ENCODE measurements at places on chromosomes 11 and 22. TPM values are rescaled to one million over a fixed set of nuclear protein-coding genes. Genes with fewer than 3 reads are reported as not detected.

GRCh38 chr22:43704051-43704450, 108.1 kb downstream of the EFCAB6 start:
- no peak overlapping the region for H3K4me3 ChIP-seq
- H3K27me3 ChIP-seq: peaks cover 7% of the 10 kb centered on the region
- H3K27ac ChIP-seq: no peak overlapping the region

DNA sequence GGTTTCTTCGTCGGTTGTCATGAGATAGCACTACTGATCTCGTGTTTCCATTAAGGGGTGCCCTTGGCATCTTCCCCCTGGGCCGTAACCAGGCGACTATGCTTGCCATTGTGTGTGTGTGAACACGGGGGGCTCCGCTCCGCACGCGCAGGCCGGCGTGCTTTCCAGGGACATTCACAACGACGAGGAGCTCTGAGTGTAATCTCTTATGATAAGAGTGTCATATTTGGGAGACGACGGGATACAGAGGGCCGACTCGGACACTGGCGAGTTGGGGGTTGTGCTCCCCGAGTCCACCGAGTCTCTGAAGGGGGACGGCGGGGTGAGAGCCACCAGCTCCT, 170.9 kb upstream of the CTSC start:
- no peak overlapping the region for H3K27ac ChIP-seq
- H3K4me3 ChIP-seq: peak overlapping the region; percentile 86

DNA sequence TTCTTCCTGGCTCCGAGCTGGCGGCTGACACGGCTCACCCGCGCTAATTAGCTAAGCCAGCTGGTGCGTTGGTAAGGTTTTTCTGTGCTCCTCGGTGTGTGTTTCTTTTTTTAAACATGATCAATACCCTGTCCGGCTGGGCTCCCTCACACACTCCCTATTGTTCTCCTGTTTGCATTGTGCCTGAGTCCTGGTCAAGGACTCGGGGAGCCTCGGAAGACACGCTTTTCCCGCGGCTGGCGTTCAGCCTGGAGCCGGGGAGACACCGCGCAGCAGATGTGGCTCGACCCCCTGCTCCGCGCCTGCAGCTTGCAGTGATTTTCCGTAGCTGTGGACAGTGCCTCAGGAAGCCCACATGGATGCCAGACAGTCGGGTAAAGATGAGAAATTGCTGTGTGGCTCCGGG, 454.9 kb upstream of the CADM1 start:
- DNase-seq: no peak
- H3K4me1 ChIP-seq: peaks cover 31% of the 10 kb centered on the region
- no peak overlapping the region for H3K27ac ChIP-seq
- no peaks in the 10 kb centered on the region for H3K36me3 ChIP-seq

GRCh38 chr11:115724666-115725065, 220.5 kb upstream of the CADM1 start:
- peaks cover 16% of the 10 kb centered on the region for H3K27me3 ChIP-seq
- H3K4me3 ChIP-seq: no peak overlapping the region
- DNase-seq: no peak
- H3K36me3 ChIP-seq: no peaks in the 10 kb centered on the region

DNA sequence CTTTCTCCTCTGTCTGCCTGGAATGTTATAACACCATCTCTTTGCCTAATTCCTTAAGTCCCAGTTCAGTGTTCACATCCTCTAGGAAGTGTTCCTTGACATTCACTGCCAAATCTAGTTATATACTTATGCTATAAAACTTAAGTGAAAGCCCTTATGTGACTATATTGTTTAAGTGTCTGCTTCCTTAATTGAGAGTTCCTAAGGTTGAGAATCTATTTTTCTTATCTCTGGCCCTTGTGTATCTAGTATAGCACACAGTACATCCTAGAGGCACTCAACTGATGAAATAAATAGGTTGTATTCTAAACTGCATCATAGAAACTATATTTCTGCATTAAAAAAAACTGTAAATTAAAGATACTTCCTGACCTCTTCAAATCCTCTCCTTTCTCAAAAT, 16.9 kb downstream of the KMT5B start:
- peaks cover 52% of the 10 kb centered on the region for H3K4me1 ChIP-seq
- H3K27ac ChIP-seq: peak overlapping the region; percentile 39
- H3K36me3 ChIP-seq: no peaks in the 10 kb centered on the region
- no peak overlapping the region for H3K4me3 ChIP-seq
- no peaks in the 10 kb centered on the region for H3K27me3 ChIP-seq

DNA sequence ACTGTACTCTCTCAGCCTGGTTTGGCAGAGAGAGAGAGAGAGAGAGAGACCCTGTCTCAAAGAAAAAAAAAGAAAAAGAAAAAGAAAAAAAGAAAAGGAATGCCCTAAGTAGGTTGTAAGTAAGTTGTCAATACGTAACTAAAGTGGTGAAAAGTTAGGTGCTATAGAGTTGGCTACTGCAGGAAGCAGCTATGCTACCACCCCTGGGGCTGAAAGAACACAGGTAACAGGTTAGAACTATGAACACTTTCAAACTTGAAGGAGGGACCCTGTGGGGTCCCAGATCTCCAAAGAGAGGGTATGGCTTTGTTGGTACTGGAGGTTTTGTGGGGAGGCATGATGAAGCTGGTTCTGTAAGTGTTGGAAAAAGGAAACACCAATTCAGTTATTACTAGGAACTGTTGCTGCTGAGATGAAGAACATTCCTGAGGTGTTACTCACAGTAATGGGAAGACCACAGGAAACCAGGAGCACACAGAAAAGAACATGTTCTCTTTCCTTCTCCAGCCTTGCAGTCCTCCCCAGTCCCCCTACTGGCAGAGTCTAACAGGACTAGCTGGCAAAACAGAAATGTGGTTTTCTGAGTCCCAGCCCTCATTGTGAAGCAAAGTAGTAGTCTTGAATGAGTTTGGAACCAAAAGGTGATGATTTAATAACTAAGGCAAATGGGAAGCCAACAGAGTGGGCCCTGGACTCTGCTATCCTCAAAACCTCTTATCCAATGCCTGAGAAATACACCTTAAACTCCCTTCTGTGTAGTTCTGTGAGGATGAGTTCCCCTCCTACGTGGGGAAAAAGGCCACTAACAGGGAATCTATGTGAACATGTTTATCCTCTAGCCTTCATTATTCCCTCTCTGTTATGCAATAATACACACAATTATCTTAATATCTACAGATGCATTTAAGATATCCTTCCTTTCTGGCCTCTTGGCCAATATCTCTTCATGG, 427.0 kb upstream of the DDI1 start:
- no peak overlapping the region for H3K27ac ChIP-seq
- DNase-seq: peak; percentile 32
- H3K27me3 ChIP-seq: no peaks in the 10 kb centered on the region

DNA sequence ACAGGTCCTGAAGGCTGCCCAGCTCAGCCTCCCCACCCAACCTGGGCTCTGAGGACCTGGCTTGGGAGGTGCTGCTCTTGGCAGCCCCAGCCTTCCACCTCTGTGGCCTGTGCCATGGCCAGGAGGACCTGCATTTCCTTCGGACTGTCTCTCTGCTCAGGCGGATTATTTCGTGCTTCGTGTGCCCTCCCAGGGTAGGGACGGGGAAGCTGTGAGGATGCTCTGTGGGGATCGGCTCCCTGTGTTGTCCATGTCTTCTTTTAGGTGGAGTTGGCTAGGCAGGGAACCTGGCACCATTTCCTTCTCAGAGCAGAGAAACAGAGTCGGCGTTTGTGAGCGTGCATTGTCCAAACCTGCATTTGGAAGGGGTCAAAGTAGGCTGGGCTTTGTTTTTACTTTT, 34.1 kb downstream of the BCR start:
- H3K27me3 ChIP-seq: no peaks in the 10 kb centered on the region
- H3K36me3 ChIP-seq: no peaks in the 10 kb centered on the region
- no peak overlapping the region for H3K4me3 ChIP-seq
- H3K27ac ChIP-seq: no peak overlapping the region
- no peak for DNase-seq

DNA sequence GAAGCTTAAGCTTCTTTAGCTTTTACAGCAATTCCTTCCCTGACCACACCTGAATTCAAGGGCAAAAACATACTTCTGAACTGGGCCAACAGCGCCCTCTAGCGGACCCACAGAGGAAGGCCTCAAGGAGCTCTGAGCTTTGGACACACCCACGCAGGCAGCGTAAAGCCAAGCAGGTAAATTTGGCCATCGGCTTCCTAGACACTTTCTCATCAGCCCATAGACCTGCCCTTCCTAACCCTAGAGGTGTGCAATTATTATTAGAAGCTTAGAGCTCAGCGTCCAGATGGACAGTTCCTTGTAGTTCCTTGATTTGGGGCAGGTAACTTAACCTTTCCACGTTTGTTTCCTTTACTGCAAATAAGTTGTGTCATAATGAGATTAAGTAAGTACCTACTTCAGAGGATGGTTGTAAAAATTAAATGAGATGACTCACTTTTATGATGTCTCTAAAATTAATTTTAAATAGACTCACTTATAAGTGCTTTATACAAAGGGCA, 25.7 kb upstream of the HMGXB4 start:
- H3K27me3 ChIP-seq: peaks cover 21% of the 10 kb centered on the region
- H3K27ac ChIP-seq: no peak overlapping the region
- H3K4me1 ChIP-seq: peaks cover 31% of the 10 kb centered on the region
- DNase-seq: peak; percentile 85
- H3K36me3 ChIP-seq: no peaks in the 10 kb centered on the region

- H3K4me3 ChIP-seq: no peak overlapping the region
- no peaks in the 10 kb centered on the region for H3K27me3 ChIP-seq
- no peak overlapping the region for H3K27ac ChIP-seq
- peaks cover 27% of the 10 kb centered on the region for H3K4me1 ChIP-seq
- no peak for DNase-seq
- H3K36me3 ChIP-seq: peaks cover 9% of the 10 kb centered on the region
Measured at GRCh38 chr22:17192186-17192585, 27.0 kb downstream of the ADA2 start.

- H3K4me3 ChIP-seq: no peak overlapping the region
- H3K4me1 ChIP-seq: no peaks in the 10 kb centered on the region
- no peaks in the 10 kb centered on the region for H3K27me3 ChIP-seq
- DNase-seq: no peak
Measured at GRCh38 chr11:32121012-32121411, 30.1 kb downstream of the RCN1 start.

- no peaks in the 10 kb centered on the region for H3K27me3 ChIP-seq
- peak overlapping the region; percentile 19 for H3K27ac ChIP-seq
- peaks cover 25% of the 10 kb centered on the region for H3K36me3 ChIP-seq
- DNase-seq: no peak
- H3K4me1 ChIP-seq: peaks cover 29% of the 10 kb centered on the region
- H3K4me3 ChIP-seq: peak overlapping the region; percentile 29
Measured at GRCh38 chr22:33654173-33654895, 265.9 kb downstream of the LARGE1 start.

DNA sequence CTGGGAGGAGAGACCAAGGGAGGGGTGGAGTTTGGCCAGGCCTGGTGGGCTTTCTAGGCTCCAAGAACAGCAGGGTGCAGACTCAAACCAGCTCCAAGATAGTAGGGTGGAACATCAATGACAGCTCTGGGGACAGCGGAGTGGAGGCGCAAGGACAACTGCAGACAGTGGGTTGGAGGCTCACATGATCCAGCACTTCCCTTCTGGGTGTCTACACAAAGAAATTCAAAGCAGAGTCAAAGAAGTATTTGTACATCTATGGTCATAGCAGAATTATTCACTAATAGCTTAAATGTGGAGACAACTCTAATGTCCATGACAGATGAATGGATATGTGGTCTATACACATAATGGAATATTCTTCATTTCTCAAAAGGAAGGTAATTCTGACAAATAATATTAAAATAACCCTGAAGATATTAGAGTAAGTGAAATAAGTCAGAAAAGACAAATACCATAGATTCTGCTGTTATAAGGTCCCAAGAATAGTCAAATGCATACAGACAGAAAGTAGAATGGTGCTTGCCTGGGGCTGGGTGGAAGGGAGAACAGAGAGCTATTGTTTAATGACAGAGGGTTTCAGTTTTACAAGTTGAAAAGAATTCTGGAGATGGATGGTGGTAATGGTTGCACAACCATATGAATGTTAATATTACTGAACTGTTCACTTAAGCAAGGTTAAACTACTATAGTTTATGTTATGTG, 5.5 kb upstream of the GAB4 start:
- peaks cover 30% of the 10 kb centered on the region for H3K27me3 ChIP-seq
- H3K27ac ChIP-seq: no peak overlapping the region
- H3K4me3 ChIP-seq: no peak overlapping the region
- peaks cover 18% of the 10 kb centered on the region for H3K36me3 ChIP-seq
- DNase-seq: no peak

DNA sequence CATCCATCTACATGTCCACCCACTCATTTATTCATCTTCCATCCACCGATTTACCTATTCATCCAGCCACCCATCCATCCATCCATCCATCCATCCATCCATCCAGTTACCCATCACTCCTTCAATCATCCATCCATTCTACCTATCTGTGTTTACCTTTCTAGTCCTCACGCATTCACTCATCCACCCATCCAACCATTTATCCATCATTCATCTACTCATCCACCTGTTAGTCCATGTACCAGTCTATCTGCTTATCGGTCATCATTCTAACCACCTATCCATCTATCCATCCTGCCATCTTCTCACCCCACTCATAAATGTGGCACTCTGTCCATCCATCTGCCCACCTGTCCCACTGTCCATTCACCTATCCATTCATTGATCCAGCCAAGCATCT, 21.9 kb upstream of the MYEOV start:
- H3K4me3 ChIP-seq: no peak overlapping the region
- no peaks in the 10 kb centered on the region for H3K4me1 ChIP-seq
- DNase-seq: no peak
- no peak overlapping the region for H3K27ac ChIP-seq

DNA sequence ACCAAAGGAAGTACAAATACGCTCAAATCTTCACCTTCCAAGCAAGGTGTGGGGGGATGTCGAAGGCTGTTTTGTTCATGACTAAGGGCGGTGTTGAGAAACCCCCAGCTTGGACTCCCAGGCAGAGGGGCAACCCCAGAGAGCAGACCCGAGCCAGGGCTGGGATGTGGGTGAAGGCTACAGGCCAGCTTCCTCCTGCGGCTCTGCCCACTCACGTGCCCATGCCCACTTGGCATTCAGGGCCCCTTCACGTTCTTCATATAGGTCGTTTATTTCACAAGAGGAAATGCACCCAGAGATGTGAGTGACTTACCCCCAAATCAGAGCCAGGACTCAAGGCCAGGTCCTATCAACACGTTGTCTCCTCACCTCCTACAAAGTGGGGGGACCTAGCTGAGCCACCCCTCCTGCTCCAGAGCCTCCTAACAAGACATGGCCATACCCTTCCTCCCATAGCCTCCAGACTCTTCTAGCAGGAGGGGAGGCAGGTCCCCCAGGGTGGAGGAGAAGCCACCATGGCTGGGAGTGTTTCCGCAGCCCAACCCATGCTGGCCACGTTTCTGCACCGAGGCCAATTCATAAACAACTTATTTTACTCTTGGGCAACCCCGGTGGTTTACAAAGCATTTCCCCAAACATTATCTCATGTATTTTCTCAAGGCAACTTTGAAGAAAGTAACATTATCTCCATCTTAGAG, 22.0 kb downstream of the TMEM184B start:
- no peak for DNase-seq
- no peak overlapping the region for H3K27ac ChIP-seq
- H3K27me3 ChIP-seq: no peaks in the 10 kb centered on the region
- H3K4me1 ChIP-seq: no peaks in the 10 kb centered on the region
- no peak overlapping the region for H3K4me3 ChIP-seq

Gene FOLR2
- total RNA-seq: not detected

Gene LRP4
- total RNA-seq: 27.6 TPM

Gene CDC45
- 35.0 TPM for total RNA-seq

Gene NELL1
- total RNA-seq: 2.6 TPM

Gene F2
- total RNA-seq: 0.73 TPM

All from WTC11 (cell line).